RWPE2 (cell line): ENCODE measurements at places on chromosomes 2 and 18.
A peak's percentile ranks its signal among the peaks of the same experiment; 100 is the strongest.

DNA sequence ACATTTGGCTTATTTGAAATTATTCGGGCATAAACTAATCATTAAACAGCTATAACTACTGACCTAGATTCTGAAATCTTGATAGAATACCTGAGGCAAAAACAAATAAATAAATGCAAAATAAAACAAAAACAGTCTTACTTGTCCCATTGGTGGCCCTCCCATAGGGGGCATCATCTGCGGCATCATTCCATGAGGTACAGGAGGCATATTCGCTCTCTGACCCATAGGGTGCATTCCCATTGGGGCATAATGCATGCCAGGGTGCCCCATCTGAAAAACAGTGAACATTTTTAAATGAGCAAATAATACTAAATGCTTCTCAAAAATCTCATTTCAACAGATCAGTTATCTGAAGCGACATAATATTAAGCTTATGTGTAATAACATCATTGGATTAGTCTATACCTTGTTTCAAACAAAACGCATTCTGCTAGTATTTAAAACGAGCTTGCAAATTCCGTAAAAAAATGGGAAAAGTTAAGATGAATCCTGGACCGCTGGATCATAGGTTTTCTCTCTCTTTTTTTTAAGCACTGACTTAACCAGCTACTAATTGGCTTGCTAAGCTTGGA, 1.3 kb downstream of the PRPF40A start:
- DNase-seq: no peak

GRCh38 chr18:12879840-12880540, 4.0 kb downstream of the PTPN2 start:
- DNase-seq: no peak

GRCh38 chr2:159744363-159744762, 32.1 kb downstream of the MARCHF7 start:
- no peak for DNase-seq

GRCh38 chr2:3626118-3626811, 31.4 kb downstream of the COLEC11 start:
- DNase-seq: peak; percentile 15

GRCh38 chr2:160911258-160911657, 249.0 kb upstream of the TANK start:
- no peak for DNase-seq

DNA sequence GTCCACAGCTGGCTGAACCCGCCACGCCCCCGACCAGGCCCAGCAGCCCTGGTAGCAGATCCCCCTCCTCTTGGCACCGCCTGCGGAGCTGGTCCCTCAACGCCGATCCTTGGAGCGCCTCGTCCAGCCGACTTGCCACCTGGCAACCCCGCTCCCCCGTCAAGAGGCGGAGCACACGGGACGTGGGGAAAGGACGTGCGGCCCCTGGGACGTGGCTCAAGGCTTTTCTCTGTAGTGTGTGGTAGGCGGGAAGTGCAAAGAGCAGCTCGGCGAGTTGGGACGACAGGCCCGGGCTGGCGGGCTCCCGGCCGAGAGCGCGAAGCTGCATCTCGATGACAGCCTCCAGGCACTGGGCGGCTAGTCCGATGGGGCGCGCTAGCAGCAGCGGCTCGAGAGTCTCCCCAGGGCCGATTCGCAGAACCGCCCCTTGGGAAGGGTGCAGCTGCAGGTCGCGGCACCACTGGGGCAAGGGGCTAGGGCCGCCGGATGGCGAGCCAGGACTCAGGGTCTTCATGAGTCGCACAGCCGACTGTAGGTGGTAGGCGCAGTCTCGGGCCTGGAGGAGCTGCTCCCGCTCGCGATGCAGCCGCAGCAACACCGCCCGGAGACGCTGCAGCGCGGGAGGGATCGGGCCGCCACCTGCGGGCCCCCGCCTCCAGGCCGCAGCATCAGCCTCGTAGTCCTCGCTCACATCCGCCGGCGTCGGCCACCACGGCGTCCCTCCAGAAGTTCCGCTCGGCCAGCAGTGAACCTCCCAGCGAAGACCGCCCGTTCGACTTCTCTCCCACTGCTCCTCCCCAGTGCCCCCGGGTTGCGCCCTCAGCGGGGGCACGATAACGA, 617 bp downstream of the CCDC142 start:
- DNase-seq: no peak

- no peak for DNase-seq
Observed at GRCh38 chr2:15636972-15637785, 45.5 kb downstream of the DDX1 start.

DNA sequence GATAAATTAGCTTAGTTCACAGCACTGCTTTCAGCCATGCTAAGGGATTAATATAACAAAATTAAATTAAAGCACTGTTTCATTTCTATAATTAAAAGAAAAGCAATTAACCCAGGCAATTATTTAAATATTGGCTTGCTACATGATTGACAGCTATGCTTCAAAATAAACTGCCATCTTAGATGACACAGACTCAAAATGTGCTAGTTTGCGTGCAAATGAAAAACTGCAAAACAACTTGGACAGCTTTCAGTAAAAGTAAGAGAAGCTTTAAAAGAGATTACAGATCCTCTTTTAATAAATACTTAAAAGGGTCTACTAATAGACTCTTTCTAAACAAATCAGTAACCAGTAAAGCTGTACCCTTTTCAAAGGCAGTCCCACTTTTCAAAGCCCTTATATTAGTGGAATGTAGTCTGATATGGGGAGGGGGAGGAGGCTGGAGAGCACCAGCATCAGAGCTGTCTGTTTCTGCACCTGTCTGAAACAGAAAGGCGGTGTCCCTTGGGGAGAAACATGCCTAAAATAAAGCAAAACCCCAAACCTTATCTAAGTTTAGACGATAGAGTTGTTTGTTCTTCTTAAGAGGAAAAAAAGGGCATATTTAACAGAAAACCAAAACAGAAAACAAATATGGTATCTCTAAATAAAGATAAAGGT, 20.8 kb downstream of the EIF2AK3 start:
- no peak for DNase-seq

DNA sequence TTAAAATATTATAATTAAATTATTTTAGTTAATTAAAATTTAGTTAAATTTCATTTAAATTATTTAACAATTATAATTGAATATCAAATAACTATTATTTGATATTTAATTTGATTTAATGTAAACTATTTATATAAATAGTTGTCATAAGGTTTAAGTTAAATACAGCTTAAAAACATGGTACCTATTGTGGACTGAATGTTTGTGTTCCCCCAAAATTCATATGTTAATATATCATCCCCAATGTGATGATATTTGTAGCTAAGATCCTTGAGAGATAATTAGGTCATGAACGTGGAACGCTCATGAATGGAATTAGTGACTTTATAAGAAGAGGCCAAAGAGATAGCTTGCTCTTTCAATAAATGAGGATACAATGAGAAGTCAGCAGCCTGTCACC, 505.7 kb upstream of the LRATD1 start:
- DNase-seq: no peak

- DNase-seq: no peak
Observed at GRCh38 chr2:33292063-33292462, 184.4 kb upstream of the RASGRP3 start.

DNA sequence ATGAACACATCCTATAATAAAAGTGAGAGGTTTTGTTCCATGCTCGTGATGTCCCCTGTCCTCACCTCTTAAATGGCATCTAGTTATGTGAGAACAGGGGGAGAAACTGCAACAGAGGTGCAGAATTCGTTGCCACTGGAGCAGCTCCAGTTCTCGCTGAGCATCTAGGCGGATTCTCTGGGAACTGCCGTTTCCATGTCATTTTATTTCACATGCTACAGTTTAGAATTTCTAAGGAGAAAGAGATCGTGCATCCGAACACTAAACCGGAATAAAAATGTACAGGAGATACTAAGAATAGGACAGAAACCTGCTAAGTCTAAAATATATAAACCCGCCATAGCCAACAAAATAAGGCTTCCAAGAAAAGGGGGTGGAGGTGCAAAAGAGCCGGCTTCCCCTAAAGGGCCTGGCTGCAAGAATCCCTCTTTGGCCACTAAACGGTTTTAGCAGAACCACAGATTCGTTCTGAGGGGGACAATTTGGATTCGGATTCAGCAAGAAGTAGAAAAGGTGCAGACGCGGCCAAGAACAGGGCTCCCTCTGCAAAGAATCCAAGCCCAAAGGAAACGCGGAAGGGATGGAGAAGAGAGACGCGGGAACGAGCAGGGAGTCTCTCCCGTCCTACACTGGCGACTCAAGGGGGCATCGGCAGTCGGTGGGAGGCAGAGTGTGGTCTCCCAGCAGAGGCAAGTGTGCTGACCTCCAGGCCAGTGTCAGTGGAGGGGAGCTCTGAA, 1.3 kb downstream of the TMEM163 start:
- DNase-seq: no peak

GRCh38 chr2:161427664-161428587, 11.8 kb downstream of the TBR1 start:
- DNase-seq: no peak

DNA sequence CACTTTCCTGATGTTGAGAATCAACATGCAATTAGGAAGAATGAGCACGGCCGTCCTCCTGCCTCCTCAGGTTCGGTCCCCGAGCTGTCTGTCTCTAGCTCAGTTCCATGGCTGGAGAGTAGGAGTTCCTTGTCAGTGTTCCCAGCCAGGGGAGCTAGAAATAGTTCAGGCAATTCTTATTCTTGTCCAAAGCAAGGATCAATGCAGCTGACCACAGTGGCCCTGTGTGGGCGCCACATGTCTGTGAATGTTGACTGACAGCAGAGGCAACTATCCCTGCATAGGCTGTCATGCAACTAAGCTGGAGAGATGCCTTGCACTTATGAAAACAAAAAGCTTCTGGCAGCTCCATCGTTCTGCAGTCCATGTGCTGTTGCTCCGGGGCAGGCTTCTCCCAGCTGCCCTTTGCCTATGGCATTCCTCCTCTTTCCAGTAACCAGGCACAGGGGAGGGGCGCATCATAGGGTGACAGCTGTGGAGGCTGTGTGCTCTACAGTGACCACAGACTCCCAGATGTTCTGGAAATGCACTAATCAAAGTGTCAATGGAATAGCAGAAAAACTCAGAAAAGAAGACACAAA, 58.7 kb downstream of the PDCL3 start:
- no peak for DNase-seq

GRCh38 chr18:36309436-36310391, 12.2 kb downstream of the FHOD3 start:
- peak; percentile 100 for DNase-seq

- no peak for DNase-seq
Observed at GRCh38 chr2:33304032-33304864, 172.2 kb upstream of the RASGRP3 start.

GRCh38 chr2:201980389-201980821, 53.2 kb upstream of the FZD7 start:
- no peak for DNase-seq

DNA sequence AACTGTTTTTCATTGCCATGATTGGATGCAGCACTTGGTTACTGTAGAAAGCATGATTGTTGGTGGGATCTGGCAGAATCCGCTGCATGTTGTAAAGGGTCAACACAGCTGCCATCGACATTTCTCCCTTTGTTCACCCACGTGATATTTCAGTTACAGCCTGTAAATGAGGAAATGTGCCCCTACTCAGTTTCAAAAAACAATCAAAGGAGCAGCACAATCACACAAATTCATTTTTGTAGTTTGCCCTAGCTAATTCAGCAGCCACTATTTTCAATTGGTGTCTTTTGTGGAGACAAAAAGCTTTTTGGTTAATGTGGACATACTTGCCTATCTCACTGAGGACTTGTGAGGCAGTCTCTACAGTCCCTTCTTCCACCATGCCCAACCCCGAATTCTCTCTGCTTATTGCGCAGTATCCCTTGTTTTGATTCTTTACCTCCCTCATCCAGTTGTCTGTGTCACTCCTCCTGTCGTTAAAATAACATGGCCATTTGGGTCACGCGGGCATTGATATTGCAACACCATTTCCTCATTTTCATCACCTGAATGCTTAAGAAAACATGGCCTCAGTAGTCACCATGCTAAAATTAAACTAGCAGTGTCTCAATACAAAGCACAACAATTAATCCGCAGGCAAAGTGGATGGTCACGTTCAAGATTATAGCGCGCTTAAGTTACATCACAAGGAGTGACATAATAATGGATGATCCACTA, 6.4 kb upstream of the PROC start:
- no peak for DNase-seq

- no peak for DNase-seq
Observed at GRCh38 chr2:220001751-220002150, 374.3 kb downstream of the SLC4A3 start.

DNA sequence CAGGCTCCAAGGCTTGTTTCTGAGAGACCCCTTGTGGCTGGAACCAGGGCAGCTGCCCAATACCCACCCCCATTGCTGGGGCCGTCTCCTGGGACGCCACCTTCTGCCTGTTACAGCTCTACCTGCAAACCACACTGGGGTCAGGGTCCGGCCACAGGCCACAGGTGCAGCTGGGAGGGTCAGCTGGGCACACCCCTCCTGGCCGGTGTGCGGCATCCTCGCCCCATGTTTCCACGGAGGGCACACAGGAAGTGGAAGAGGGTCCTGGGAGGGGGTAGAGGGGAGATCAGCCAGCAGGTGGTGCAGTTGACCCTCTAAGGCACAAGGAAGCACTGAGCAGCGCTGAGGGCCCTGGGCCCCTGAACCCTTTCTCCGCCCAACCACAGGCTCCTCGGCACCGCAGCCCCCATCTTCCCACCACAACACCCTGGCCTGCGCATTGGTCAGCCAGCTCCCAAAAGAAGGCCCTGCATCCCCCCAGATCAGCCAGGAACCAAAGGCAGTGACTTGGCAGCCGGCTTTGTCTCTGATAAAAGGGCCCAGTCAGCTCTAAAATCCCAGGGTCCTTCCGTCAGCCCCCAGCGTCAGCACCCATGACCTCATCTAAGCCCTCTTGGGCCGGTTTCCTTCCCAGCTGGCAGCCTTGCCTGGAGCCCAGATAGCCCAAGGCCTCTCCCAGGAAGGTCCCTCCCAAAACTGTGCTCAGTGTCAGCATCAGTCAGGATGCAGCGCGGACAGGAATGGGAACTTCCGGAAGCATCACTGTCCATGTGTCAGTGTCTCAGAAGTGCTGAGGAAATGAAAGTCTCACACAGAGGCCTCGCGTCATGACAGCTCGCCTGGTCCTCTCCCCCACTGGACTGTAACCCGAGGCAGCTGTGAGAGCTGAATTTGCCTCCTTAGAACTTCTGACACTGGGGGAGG, 1.7 kb downstream of the ERFE start:
- DNase-seq: peak; percentile 47

GRCh38 chr2:181924336-181924735, 32.8 kb downstream of the ITPRID2 start:
- no peak for DNase-seq

- DNase-seq: no peak
Observed at GRCh38 chr2:53231908-53232307, 535.7 kb upstream of the CHAC2 start.

GRCh38 chr2:175218551-175218950, 37.0 kb upstream of the ATP5MC3 start:
- DNase-seq: no peak
